Natural killer cell treated with Interleukin-12 subunit alpha and Interleukin-12 subunit beta and Interleukin-15 and Interleukin-18, amount 100 ng/mL, for 72 hours (primary cell): ENCODE measurements at places on chromosomes 2 and 18. TPM values are rescaled to one million over a fixed set of nuclear protein-coding genes. Genes with fewer than 3 reads are reported as not detected.
A peak's percentile ranks its signal among the peaks of the same experiment; 100 is the strongest.

ACTG2 gene
- total RNA-seq: not detected

GRCh38 chr2:101307950-101308431 lies 510 bp downstream of the RNF149 start:
- H3K36me3 ChIP-seq: peaks cover 15% of the 10 kb centered on the region
- H3K27ac ChIP-seq: peak overlapping the region; percentile 95
- H3K4me1 ChIP-seq: peaks cover 58% of the 10 kb centered on the region
- DNase-seq: no peak

LRP2 gene
- total RNA-seq: not detected

ERBB4 gene
- not detected for total RNA-seq

DNA sequence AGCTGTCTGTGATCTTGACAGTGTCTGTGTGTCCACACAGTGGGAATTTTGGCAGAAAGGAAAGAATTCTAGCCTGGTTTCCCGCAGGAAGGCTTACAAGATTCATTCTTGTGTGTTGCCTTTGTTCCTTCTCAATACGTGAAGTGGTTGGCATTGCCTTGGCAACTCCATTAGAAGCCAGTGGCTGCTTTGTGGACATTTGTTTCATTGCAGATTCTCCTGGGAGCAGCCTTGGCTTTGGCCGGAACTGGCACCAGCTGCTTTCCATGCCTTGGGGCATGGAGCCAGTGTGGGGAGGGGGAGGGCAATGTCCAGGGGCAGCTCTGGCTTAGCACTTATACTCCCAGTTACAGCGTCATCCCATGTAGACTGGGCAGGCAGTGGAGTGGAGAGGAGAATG lies 39.4 kb downstream of the KIF5C start:
- peaks cover 15% of the 10 kb centered on the region for H3K27me3 ChIP-seq
- DNase-seq: no peak
- H3K4me1 ChIP-seq: no peaks in the 10 kb centered on the region
- no peak overlapping the region for H3K4me3 ChIP-seq
- H3K36me3 ChIP-seq: peaks cover 12% of the 10 kb centered on the region
- no peak overlapping the region for H3K27ac ChIP-seq

GRCh38 chr2:217693363-217693762 lies 309.4 kb downstream of the TNS1 start:
- peaks cover 9% of the 10 kb centered on the region for H3K4me1 ChIP-seq
- H3K27me3 ChIP-seq: no peaks in the 10 kb centered on the region
- H3K36me3 ChIP-seq: no peaks in the 10 kb centered on the region
- DNase-seq: no peak
- H3K27ac ChIP-seq: no peak overlapping the region
- H3K4me3 ChIP-seq: no peak overlapping the region
